ENCODE measurements at places on chromosomes 5 and 9.

GRCh38 chr5:143583409-143583808 lies 179.9 kb upstream of the NR3C1 start:
- DNase-seq: no peak

- no peak for DNase-seq
Measured at GRCh38 chr9:129162497-129163197, 15.4 kb downstream of the IER5L start.

- DNase-seq: no peak
Measured at GRCh38 chr9:83508067-83508466, 30.1 kb downstream of the FRMD3 start.

GRCh38 chr5:42242210-42242609 lies 181.0 kb upstream of the GHR start:
- no peak for DNase-seq

- DNase-seq: no peak
Measured at GRCh38 chr5:1321576-1321975, 23.3 kb downstream of the CLPTM1L start.

- no peak for DNase-seq
Measured at GRCh38 chr5:15254607-15255006, 245.4 kb upstream of the FBXL7 start.

GRCh38 chr9:15422372-15423230 lies at the start of gene SNAPC3:
TSS of gene SNAPC3 (plus strand) at chr9:15422876. CDS start at chr9:15422880, 4 bp downstream.
- DNase-seq: peak; percentile 93

DNA sequence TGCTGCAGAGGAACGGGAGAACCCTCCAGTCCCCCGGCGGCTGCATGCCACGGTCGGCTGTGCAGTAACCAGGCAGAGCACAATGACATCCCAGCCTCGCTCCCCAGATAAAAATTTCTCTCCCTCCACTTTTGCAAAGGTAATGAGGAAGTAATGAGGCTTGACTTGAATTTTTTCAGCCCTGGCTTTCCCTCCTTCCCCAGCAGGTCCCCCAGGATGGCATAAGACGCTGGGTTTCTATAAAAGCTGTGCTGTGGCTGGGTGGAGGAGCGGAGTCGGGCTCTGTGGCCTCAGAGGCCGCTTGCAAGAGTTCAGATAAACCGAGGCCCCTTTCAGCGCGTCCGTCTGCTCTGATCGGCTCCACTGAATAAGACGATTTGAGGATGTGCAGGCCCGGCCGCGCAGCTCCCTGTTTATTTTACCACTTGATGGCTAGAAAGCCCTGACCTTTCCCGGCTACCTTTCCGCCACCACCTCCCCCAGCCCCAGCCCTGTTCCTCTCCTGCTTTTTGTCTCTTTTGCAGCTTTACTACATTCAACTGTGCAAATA lies 351.9 kb upstream of the IRX2 start:
- DNase-seq: no peak

- no peak for DNase-seq
Measured at GRCh38 chr5:170380361-170380951, 8.7 kb downstream of the KCNMB1 start.

DNA sequence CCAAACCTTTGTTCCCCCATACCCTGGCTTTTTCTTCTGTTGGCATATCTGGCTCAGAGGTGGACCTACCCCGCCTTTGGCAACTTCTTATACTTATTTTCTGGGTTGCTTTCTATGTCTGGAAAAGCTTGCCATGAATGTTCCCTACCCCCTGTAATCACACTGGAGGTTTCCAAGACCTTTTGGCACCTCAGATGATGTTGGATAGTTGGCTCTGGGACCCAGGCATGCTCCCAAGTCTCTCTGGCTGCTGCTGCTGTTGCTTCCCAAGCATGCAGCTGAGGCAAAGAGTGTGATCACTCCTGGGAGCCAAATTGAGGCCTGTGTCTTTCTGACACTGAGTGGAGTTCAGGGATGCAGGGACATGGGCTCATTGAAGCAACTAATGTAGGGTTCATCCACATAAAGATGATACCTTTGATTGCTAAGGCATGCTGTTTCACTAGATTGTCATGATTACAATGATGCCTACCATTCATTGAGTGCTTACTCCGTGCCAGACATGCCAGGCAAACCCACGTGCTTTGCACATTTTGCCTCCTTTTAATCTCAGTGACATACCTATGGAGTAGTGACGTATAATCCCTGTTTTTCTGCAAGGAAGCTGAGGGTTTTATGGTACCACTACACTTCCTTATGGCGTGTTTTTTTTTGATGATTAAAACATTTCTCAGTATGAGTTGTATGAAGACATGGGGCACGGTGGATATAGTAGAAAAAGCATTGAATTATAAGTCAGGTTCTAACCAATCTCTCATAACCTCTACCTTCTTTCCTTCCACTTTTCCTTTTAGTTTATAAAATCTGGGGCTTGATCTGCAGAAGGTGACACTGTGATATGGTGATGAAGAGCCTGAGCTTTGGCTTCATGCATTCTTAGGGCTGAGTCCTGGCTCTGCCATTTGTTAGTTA lies 73.1 kb downstream of the ARHGAP26 start:
- DNase-seq: no peak

- peak; percentile 47 for DNase-seq
Measured at GRCh38 chr9:131478421-131478868, 24.3 kb upstream of the POMT1 start.

- DNase-seq: no peak
Measured at GRCh38 chr5:13659391-13659790, 285.1 kb downstream of the DNAH5 start.

DNA sequence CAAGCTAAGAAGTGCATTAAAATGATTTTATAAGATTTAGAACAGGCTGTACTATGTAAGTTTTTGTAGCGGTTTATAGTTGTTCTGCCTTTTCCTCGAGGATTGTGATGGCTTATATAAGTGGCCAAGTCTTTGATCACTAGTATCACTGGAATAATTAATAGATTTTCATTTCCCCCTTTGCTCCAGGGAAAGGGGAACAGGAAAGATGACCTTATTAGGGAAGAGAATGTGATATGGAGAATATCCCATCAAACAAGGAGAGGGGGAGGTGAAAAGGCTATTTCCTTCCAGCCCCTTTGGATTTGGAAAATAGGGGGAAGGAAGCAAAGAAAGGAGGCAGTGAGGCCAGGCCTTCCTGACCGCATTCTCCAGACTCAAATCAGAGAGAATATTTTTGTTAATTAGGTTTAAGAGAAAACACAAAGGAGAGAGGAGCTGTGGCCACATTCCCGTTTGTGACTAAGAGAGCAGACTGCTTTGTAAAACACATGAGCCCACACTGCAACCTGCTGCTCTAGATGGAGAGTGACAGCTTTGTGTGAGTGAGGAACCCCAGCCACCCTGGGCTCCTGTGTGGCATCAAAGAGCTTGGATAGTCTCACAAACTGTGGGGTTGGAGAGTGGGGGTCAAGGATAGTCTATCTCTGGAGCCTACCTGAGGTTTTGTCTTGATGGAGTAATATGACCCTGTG lies 359.5 kb downstream of the DTWD2 start:
- DNase-seq: no peak

GRCh38 chr9:135708164-135708563 lies 6.2 kb downstream of the KCNT1 start:
- no peak for DNase-seq

DNA sequence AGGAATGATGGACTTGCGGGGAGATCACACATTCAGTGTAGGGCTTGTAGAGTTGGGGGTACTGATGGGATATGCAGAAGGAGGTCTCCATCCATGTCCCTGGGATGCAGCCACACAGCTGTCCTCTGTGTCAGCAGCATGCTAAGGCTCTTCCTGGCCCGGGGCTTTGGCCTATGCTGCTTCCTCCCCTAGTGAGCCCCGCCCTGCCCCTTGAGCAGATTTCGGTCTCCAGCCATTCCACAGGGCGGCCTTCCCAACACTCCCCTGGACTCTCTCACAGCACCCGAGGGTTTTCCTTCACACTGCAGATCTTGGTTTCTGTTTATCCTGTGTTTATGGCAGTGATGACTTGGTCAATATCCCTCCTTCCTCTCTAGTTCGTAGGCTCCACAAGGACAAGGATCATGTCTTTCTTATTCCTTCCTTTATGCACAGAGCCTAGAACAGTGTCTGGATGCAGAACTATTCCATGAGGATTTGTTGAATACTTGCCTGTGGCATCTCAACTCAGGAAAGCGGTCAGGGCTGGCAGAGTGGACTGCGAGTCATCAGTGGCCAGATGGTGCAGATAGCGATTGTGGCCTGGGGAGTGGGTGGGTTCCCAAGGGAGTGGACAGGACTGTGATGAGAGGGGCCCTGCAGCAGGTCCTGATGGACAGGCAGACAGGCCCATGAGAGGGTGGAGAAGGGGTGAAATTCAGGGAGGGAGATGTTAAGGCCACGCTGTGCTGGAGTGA lies 114.2 kb downstream of the RGS3 start:
- no peak for DNase-seq

DNA sequence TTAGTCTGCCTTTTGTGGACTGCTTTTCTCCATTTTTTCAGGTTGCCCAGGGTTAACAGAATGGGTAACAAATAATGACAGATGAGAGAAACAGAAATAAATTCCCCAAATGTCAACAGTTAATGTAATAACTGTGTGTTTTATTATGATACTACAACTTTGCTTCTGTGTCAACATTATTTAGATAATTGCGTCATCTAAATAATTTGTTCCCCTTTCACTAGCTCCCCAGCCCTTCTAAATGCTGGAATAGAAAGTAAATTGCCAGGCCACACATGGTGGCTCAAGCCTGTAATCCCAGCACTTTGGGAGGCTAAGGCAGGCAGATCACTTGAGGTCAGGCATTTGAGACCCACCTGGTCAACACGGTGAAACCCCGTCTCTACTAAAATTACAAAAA lies 53.5 kb downstream of the RNF38 start:
- DNase-seq: no peak

GRCh38 chr9:2878701-2879100 lies 34.8 kb upstream of the PUM3 start:
- DNase-seq: no peak

- DNase-seq: no peak
Measured at GRCh38 chr5:61182449-61182848, 20.2 kb upstream of the SMIM15 start.

GRCh38 chr5:90424245-90424644 lies 14.7 kb upstream of the CETN3 start:
- DNase-seq: no peak

- DNase-seq: no peak
Measured at GRCh38 chr5:150227606-150228273, 37.9 kb downstream of the SLC6A7 start.
